ENCODE measurements at places on chromosomes 3 and 15.

- DNase-seq: no peak
These were observed 107.1 kb downstream of the OXSM start for GRCh38 chr3:25897019-25897418.

GRCh38 chr3:180983136-180983535 lies 6.4 kb downstream of the DNAJC19 start:
- no peak for DNase-seq

DNA sequence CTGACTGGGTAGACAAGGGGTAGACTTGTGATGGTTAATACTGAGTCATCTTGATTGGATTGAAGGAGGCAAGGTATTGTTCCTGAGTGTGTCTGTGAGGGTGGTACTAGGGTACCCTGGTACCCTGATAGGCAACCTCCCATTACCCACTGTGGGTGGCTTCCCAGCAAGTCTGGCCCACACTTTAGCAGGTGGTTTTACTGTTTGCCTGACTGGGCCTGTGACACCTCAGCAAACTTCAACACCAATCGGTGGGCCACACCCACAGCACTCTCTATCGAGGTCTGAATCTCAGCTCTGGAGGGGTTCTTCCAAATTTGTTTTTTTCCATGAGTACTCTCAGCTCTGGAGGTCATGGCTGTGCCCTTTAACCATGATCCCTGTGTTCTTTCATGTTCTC lies 24.6 kb upstream of the SH3GL3 start:
- DNase-seq: no peak

- peak; percentile 61 for DNase-seq
These were observed 10.9 kb downstream of the GNB5 start for GRCh38 chr15:52180196-52180835.

DNA sequence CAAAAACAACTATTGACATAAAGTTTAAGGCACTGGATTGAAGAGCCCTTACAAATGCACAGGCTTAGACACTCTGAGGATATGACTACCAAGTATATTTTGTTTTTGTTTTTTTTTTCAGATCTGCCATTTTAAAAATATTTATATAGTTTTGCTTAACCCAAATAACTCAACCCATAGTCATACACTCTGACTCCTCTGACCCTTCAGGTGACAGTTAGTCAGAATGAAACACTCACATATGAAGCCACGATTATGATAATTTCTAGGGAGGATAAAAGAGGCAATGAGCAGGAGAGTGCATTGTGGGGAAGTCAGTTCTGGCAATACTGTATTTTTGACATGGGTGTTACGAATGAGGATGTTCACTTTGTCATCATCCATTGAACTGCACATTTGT lies 774.7 kb downstream of the MECOM start:
- DNase-seq: no peak

- peak; percentile 30 for DNase-seq
These were observed 110.4 kb downstream of the ADAMTSL3 start for GRCh38 chr15:83764201-83764838.

- DNase-seq: no peak
These were observed 36.6 kb downstream of the OSTN start for GRCh38 chr3:191235331-191236314.

All from G401 (cell line).